Omental fat pad (tissue), 4 donors: ENCODE measurements at places on chromosomes 1 and 21. TPM values are rescaled to one million over a fixed set of nuclear protein-coding genes. Genes with fewer than 3 reads are reported as not detected.

RBP7 gene
- total RNA-seq = 184 TPM

CYP4A22 gene
- 0.93 TPM for total RNA-seq

OR2T11 gene
- total RNA-seq = not detected

CEP170 gene
- total RNA-seq = 53.9 TPM

TAL1 gene
- total RNA-seq = 2.8 TPM

CFHR5 gene
- total RNA-seq = not detected

RNU1-4 gene
- total RNA-seq = under 0.01 TPM

PLA2G2C gene
- total RNA-seq = not detected

C1orf141 gene
- not detected for total RNA-seq

HHAT gene
- 3.4 TPM for total RNA-seq

OPRD1 gene
- total RNA-seq = not detected

ADAMTS1 gene
- total RNA-seq = 357 TPM

MCOLN3 gene
- total RNA-seq = 5.3 TPM

DIRAS3 gene
- total RNA-seq = 0.56 TPM

TMPRSS15 gene
- total RNA-seq = not detected

CNIH3 gene
- total RNA-seq = 1.9 TPM

C1orf94 gene
- total RNA-seq = not detected

OR14K1 gene
- not detected for total RNA-seq

PLA2G2A gene
- total RNA-seq = 672 TPM

PODN gene
- total RNA-seq = 440 TPM

KLHDC9 gene
- 1.5 TPM for total RNA-seq

VAV3 gene
- total RNA-seq = 10.9 TPM

PLEKHA6 gene
- 13.1 TPM for total RNA-seq

RGS13 gene
- 0.60 TPM for total RNA-seq

MUL1 gene
- 26.7 TPM for total RNA-seq

SPRR2B gene
- not detected for total RNA-seq

MSH4 gene
- 0.24 TPM for total RNA-seq

IFI44L gene
- total RNA-seq = 6.9 TPM

RNF19B gene
- total RNA-seq = 38.8 TPM

LCE1B gene
- not detected for total RNA-seq

G0S2 gene
- total RNA-seq = 1,781 TPM

RAB3B gene
- under 0.01 TPM for total RNA-seq

NCF2 gene
- total RNA-seq = 85.0 TPM

ZBED6 gene
- 24.9 TPM for total RNA-seq

ORC1 gene
- total RNA-seq = 1.1 TPM
